ENCODE measurements at places on chromosomes 5 and 9. TPM values are rescaled to one million over a fixed set of nuclear protein-coding genes. Genes with fewer than 3 reads are reported as not detected.

GRCh38 chr5:44697025-44697424 is 111.7 kb upstream of the MRPS30 start:
- DNase-seq, result no peak

- DNase-seq, result no peak
Measured at GRCh38 chr5:16856531-16856930, 79.6 kb downstream of the MYO10 start.

DNA sequence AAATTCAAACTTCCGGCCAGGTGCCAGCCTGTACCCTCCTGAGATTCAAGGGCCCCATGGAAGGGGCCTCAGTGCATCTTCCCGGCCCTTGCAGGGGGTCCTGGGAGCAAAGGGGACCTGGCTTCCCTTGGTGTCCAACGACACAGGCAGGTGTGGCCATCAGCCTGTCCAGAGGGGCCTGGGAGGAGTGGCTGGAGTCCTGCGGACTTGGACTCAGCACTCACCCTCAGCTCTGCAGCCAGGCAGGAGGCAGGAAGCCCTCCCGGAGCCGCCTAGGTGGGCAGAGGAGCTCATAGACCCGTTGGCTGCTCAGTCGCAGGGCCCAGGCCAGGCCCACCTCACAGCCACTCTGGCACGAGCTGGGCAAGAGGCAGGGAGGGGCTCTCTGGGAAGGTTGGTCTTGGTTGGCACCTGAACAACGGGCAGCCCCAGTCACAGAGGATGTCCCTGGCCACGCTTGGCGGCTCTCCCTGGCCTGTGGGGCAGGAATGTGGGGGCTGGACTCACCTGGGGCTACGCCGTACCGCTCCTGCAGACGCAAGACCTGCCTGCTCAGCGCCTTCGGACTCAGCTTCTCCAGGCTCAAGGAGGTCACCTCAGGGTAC is 53.8 kb upstream of the NRARP start:
- no peak for DNase-seq

GRCh38 chr5:133775584-133776304 is 163.4 kb upstream of the FSTL4 start:
- no peak for DNase-seq

DNA sequence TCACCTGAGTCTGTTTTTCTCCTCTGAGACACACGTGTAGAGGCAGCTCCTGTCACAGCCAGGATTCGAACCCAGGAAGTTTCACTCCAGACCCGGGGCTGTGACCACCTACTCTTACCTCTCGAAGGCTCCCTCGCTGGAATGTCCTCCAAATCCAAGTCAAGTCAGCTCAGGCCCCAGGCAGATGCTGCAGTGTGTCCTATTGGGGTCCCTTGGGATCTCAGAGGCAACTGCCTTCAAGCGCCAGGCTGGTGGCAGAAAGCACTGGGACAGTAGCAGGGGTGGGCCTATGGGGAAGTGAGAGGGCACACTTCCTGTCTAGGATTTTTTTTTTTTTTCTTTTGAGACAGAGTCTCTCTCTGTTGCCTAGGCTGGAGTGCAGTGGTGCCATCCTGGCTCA is 762 bp upstream of the ST6GALNAC4 start:
- no peak for DNase-seq

DNA sequence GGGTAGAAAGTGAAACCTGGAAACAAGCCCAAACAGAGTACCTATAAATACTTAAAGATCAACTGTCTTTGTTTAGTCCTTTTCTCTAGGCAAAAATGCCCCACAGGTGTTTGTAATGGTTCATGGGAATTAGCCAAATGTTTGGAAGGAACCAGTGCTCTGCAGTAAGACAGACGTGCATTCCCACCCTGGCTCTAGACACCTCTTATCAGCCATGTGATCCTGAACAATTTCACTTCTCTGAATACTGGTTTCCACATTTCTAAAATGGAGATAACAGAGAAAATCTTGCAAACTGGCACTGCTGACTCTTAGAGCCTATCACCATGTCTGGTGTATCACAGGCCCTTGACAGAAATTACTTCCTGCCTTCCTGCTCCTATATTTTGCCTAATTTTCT is 30.0 kb downstream of the GLIS3 start:
- no peak for DNase-seq

DNA sequence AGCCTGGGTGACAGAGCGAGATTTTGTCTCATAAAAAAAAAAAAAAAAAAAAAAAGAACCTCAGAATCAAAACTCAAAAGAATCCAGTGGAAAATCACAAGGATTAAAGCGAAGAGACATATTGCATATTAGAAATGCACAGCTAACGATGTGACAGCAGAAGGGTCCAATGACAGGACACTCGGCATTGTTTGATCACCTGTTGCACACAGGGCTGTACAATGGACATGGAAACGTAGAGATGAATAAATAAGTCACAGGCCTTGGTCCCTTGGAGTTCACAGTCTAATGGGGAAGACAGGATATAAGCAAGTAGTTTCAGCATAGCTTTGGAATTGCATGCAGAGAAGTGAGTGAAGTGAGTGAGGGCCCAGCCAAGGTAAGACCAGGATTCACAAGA is 25.9 kb upstream of the PIK3R1 start:
- no peak for DNase-seq

DNA sequence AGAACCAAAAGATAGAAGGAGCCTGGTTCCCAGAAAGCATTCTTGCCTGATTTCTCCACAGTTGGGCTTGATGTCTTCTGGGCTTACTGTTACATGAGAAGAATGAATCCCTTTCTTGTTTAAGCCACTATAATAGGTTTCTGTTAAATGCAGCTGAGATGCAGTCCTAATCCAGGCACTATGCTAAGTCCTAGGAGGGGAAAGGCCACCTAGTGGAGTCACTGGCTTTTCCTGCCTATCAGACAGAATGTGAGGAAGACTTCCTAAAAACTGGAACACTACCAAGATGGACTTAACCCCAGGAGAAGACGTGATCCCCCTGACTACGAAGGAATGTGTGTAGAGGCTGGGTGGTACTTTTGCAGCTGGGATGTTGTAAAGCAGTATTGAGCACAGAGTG is 34.3 kb upstream of the FSD1L start:
- no peak for DNase-seq

ZNF618 gene
- total RNA-seq, result 2.9 TPM

KCNMB1 gene
- total RNA-seq, result 59.8 TPM

AQP7 gene
- 8.6 TPM for total RNA-seq

ASPN gene
- total RNA-seq, result 96.9 TPM

OR13C9 gene
- not detected for total RNA-seq

Measured in sigmoid colon (tissue), 7 donors.